ENCODE measurements at places on chromosomes 3 and 15.

- no peak for DNase-seq
Measured at GRCh38 chr15:100572362-100572983, 29.5 kb downstream of the LINS1 start.

- DNase-seq = no peak
Measured at GRCh38 chr3:171758109-171758508, 52.2 kb downstream of the PLD1 start.

GRCh38 chr15:61682891-61683735 lies 377.1 kb downstream of the VPS13C start:
- no peak for DNase-seq

DNA sequence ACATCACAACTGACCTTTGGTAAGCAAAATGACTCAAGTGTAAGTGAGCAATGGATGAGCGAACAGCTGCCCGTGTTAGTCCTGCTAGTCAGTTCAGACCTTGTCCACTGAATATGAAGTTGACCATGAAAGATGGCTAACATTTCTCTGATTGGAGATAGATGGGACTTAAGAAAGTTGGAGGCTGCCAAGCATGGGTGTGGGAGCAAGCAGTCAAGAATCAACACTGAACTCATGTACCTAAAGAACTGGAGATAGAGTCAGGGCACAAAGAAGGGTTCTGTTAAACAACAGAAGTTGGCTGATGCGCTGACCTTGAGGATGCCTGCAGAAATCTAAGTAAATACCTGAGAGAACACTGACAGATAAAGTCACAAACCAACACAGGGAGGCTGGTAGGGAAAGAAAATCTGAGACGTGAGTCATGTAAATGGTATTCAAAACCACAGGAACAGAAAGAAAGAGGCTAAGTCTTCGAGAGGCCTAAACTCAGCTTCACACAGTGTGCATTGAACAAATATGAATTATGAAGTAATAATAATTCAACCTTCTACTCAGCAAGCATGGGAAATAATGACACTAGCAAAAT lies 30.7 kb upstream of the ANPEP start:
- no peak for DNase-seq

- no peak for DNase-seq
Measured at GRCh38 chr3:8113626-8114025, 388.0 kb upstream of the LMCD1 start.

DNA sequence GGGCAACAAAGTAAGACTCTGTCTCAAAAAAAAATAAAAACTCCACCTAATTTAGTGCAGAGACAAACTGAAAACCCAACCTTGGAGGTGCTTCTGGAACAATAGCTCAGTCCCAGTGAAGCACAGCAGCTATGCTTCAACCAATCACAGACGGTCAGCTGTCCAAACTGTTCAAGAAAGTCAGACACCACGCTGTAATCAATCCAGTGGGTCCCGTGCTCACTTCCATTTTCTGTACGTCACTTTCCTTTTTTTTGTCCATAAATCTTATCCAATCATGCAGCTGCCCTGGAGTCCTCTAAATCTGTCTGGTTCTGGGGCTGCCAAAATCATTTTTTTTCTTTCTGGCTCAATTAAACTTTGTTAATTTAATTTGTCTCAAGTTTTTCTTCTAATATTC lies 93.6 kb upstream of the FAM174B start:
- no peak for DNase-seq

DNA sequence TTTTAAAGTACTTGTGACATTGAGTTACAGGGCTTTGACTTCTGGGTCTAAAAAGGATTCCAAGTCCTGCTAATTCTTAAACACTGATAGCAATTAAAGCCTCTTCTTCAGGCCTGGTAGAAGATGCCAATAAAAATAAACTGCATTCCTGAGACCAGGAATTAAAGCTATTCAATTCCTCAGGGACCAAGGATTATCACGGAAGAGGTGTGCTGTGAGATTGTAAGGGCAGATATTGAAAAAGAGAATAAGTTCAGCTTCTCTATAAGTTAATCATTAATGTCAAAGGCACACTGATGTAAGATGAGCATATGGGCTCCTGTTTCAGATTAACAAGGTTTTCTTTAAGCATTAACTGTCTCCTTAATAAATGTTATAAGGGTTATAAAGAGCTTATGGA lies 611.3 kb downstream of the SI start:
- DNase-seq = no peak

DNA sequence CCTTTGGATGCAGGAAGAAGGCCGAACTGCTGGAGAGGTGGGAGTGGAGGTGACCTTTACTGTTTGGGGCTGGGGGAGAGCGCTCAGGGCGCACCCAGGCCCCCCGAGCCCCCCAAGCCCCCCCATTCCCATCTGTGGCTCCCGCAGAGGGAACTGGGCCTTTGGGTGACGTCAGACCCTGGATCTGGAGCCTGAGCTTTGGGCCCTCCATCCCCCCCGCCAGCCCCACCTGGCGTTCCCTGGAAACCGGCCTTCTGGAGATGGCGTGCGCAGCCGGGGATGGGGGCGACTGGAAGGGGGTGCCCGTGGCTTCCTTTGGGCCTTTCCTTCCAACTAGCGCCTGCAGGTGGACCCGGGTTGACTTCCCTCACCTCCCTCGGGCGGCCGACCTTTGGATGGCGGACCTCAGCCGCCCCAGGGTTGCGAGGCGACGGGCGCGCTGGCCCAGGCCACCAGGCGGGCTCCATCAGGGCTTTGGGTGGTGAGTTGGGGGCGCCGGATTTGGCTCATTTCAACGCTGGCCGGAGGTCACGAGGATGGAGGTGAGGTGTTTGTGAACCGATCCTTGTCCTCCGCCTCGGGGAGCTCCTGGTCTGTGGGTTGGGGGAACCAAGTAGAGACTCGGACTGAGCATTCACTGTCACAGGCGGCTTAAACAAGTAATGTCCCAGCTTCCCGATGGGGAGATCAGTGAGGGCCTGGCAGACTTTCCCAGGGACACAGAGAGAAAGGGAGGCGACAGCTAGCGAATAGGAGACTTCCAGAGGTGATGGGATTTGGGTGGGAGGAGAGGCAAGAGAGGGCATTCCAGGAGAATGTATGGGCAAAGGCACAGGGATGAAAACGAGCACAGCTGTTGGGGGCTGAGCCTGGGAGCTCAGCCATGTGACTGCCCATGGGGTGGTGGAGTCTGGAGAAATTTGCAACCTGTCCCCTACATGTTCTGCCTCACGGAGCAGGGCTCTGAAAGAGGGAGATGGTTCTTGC lies 709 bp downstream of the SCAMP5 start:
- DNase-seq = no peak

DNA sequence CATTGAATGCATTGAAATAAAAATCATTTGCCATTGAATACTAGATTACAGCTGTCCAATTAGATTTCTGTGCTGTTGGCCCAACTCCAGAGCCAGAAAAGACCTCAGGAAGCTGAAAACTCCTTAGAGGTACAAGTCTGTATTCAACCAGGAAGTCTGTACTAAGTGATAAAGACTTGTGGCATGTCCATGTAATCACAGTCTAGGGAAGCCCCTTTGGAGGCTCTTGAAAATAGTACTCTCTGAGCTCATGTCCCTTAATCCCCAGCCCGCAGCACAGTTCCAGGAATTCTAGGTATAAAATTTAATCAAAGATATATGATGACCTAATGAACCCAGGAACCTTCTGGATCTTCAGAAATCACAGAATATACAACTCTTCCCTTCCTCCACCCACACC lies 279.4 kb downstream of the RSL24D1 start:
- no peak for DNase-seq

DNA sequence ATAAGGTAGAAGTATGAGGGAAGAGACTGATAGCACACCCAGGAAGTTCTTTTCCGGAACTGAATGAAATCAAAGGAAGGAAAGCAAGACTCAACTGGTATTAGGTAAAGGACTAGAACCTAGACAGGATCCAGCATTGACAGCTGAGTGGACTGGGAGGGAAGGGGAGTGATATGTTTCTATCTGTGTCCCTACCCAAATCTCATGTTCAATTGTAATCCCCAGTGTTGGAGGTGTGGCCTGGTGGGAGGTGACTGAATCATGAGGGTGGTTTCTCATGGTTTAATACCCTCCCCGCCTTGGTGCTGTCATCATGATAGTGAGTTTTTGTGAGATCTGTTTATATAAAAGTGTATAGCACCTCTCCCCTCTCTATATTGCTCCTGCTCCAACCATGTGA lies 415.9 kb upstream of the KCNMB2 start:
- no peak for DNase-seq

GRCh38 chr3:127170814-127171213 lies 22.1 kb upstream of the PRR23E start:
- DNase-seq = no peak

Data from stimulated activated CD4-positive, alpha-beta T cell treated with anti-CD3 and anti-CD28 coated beads, Interleukin-1b, Interleukin-23, amount 100 ng/mL, for 24 hours (primary cell).